Endothelial cell (in vitro differentiated cells): ENCODE measurements at places on chromosomes 2 and 18.

DNA sequence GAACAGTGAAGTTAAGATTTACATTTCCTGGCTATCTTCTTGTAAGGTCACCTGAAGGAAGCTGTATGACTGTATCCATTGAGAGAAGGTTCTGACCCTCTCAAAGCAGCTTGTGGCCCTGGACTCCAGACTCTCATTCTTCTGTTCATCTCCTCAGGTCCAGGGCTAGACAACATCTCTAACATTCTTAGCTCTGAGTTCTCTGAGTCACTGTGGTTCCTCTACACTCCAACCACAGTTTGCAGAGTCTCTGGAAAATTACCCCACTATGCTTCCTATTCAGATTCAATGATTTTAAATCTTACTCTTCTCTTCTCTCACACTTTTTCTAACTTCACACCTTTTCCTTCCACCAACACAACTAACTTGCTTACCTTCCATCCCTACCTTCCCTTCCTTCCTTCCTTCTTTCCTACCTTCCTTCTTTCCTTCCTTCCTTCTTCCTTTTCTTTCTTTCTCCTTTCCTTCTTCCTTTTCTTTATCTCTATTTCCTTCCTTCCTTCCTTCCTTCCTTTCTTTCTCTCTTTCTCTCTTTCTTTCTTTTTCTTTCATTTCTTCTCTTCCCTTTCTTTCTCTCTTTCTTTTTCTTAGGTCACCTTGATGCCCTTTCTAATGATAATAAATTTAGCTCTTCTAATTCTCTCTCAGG, 824.3 kb upstream of the ZEB2 start:
- no peak for DNase-seq

DNA sequence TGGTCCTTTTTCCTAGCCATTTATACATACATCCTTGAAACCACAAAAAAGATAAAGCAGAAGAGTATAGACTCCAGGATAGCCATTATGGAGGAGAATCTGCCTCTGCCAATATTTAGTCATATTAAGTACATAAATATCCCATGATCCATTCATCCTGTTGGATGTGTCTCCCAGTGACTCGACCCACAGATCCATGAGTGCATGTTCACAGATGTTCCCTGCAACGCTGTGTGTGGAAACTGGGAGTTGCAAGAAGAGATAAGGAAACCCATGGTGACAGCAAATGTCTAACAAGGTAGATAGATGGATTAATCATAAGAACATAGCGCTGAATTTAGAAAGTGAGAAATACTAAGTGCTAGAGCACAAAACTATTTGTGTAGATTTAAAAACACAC, 34.5 kb downstream of the STK39 start:
- no peak for DNase-seq

- no peak for DNase-seq
Measured at GRCh38 chr18:74790451-74790850, 192.8 kb downstream of the ZNF407 start.

DNA sequence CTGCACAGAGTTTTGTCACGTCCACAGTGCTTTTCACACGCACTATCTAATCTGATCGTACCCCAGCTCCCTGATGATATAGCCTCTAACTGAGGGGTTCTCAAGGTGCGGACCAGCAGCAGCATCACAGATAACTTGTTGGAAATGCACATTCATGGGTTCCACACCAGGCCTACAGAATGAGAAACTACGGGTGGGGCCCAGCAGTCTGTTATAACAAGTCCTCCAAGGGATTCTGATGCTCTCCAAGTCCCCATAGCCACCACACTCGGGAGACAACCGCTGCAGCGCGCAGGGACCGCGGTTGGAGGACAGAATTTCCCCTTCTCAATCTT, 745 bp upstream of the BZW1 start:
- DNase-seq: no peak

- peak; percentile 78 for DNase-seq
Measured at GRCh38 chr2:37156857-37157714, at the start of gene EIF2AK2. TSS of gene EIF2AK2 (minus strand) at chr2:37156980. CDS start at chr2:37147806, 9,174 bp downstream.

DNA sequence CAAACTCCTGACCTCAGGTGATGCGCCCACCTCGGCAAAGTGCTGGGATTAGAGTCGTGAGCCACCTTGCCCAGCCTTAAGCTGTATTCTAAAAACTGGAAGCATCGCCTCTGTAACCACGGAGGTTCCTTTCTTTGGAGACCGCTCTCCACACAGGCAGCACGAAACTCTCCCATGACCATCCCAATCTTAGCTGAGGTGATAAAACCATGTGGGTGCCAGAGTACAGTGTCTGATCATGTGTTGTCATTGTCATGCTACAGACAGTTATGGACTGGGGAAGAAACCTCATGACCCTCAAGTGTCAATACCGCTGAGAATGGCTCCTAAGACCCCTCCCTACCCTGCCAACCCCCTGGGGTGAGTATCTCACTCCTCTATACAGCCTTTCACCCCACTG, 41.4 kb upstream of the EPG5 start:
- no peak for DNase-seq

GRCh38 chr2:58645017-58645416, 403.9 kb upstream of the FANCL start:
- no peak for DNase-seq

- no peak for DNase-seq
Measured at GRCh38 chr2:237617587-237617982, 9.8 kb upstream of the LRRFIP1 start.

DNA sequence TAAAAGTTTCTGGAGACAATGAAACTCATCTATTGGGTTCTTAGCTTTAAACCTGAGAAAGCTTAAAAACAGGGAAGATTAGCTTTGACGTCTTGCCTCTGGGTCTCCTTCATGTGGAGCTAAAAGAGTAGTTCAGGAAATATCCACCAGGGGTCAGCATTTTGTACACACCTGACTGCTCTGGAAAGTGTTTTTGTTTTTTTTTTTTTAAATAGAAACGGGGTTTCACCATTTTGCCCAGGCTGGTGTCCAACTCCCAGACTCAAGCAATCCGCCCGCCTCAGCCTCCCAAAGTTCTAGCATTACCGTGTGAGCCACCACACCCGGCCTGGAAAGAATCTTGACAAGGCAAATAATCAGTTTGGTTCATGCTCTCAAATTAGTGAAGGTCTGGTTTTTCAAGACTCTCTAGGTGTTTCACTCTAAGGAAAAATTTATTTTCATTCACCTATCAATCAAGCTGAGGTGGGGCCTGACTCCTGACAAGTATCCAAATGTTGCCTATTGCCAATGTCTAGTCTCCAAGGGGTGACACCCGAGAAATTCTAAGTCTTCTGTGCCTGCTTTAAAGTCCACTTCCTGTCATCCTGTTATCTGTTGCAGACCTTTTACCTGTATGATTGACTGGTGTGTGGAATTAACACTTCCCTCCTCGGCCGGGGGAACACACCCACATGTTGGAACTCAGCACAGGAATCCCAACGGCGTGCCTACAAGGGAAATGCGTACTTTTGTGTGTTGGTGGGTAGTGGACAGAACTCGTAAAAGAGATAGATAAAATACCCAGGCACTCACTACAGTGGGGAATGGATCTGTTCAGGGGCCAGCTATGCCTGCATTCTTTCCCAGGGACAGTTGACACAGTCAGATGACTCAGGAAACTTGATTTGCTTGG, 11.3 kb downstream of the IL1RN start:
- peak; percentile 69 for DNase-seq

GRCh38 chr18:49151482-49151881, 200.7 kb upstream of the SMAD7 start:
- no peak for DNase-seq

- DNase-seq: no peak
Measured at GRCh38 chr2:56292951-56293350, 109.2 kb downstream of the CCDC85A start.

- no peak for DNase-seq
Measured at GRCh38 chr2:164558450-164558849, 62.8 kb downstream of the GRB14 start.

DNA sequence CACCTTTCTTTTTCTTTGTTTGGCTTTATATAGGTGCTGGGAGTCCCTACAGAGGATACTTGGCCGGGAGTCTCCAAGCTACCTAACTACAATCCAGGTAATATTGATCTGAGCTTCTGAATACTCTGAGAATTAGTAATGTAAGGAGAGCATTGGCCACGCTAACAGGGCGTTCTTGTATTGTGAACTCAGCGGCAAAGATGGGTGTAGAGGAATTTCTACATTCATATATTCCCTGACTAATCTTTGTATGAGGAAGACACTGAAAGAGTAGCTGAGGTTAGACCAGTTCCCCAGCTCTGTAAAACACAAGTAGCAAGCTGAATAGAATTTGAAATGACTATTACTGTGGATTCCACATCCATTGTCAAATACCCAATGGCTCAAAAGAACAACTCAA, 48.5 kb downstream of the CDK15 start:
- no peak for DNase-seq

- DNase-seq: no peak
Measured at GRCh38 chr2:231222318-231223000, 24.0 kb downstream of the ARMC9 start.

DNA sequence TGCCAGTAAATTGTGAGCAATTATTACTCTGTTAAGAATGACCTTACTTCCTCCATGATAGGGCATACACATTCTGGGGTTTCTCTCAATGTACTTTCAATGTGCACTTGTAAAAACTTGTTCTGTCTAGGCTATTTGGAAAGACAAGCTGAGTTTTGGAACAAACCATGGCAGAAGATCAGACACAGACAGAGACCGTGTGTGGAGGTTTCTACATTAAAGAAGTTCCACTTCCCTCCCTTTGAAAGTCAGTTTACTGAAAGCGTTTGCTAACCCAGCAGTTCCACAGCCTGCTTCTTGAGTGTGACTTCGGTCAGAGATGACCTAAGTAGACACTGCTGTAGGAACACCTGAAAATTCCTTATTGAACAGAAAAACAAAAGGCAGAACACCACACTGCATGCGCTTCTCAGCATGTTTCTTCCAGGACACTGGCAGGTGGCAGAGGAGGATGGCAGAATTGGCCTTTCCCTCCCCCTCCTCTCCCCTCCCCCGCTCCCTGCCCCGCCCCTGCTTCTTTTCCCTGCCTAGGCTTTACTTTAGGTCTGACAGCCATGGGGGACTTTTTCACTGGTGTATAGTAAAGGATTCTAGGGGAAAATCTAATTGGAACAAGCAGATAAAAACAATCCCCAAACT, 109.8 kb downstream of the NOL10 start:
- DNase-seq: no peak

GRCh38 chr2:76448956-76449355, 738.2 kb upstream of the GCFC2 start:
- no peak for DNase-seq

DNA sequence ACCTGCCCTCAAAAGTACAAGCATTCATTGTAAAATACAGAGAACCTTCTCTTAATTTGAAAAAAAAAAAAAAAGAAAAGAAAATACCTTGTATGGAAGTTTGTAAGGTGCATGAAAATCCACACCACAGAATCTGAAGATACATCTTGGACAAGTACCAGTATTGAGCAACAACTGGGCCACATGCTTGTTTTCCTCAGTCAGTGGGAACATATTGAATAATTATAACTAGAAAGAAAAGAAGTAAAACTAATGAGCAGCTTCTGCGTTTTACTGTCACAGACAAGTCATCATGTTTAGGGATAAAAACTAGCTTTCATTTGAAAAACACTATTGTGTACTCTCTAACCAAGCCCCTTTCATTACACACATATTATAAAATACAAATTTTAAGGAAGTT, 5.8 kb upstream of the PEX13 start:
- DNase-seq: no peak

- DNase-seq: no peak
Measured at GRCh38 chr2:229884775-229885699, 36.8 kb downstream of the TRIP12 start.

- DNase-seq: no peak
Measured at GRCh38 chr2:189569295-189569910, 11.2 kb downstream of the SLC40A1 start.

DNA sequence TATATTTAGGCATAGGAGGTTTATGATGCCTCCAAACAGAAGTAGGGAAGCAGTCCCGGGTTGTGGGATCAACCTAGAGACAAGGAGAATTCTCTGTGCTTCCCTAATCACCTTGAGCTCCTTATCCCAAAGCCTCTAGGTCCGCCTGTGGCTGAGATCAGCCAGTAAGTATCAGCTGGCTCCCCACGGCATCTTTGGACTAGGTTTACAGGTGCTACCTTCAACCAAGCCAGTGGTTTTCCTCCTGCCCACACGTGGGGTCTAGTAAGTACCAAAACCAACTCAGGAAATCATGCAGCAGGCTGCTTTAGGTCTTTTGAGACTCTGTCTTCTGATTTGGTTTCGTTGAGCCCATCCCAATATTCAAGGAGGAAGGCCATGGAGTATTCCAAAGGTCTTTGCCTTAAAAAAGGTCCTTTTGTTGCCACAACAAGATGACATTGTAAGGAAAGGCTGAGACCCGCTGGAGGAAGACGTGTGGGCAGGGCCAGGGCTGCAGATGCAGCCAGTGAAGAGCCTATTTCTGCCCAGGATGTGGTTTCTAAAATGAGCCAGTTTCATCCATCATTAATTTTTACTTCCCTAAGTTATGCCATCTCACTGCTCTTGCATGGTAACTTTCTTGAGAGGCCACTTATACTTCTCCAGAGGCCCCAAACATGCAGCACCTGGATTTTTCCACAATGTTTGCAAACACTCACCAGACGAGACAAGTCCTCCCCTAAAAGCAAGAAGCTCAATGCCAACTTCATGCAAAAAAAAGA, 248.7 kb downstream of the RNF152 start:
- no peak for DNase-seq
